Upper lobe of right lung (tissue), 1 donor: ENCODE measurements at places on chromosomes 11 and 22. TPM values are rescaled to one million over a fixed set of nuclear protein-coding genes. Genes with fewer than 3 reads are reported as not detected.
A peak's percentile ranks its signal among the peaks of the same experiment; 100 is the strongest.

DNA sequence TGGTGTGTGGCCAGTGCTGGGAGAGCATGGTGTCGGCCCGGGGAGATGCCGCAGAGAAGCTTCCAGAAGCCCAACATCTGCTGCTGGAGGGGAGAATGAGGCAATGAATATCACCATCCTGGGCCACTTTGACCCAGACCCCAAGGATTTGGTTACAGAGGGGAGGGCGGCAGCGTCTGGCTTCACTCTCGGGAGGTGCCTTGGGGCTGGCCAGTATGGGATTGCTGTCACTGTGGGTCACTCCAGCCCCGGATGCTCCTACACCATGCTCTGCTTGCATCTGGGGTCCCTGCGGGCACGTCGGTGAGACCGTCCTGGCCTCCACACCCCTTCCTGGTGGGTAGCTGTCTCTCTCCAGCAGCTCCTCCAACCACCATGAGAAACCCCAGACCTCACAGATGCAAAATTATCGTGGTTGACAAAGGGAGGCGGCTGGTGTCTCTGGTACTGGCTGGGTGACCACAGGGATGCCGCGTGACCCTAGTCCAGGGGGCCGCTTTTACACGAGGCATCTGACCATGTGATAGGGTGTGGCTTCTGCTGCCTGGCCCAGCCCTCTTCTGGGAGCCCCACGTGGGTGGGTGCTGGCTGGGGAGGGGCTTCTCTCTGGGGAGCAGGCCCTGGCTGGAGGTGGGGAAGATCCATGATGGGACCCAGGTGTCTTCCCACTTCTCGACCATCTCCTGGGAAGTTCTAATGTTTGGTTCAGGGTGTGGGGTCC lies 5.7 kb downstream of the KCNQ1 start:
- no peaks in the 10 kb centered on the region for H3K36me3 ChIP-seq
- DNase-seq: peak; percentile 59
- H3K27me3 ChIP-seq: peaks cover 7% of the 10 kb centered on the region
- H3K27ac ChIP-seq: no peak overlapping the region
- no peak overlapping the region for H3K4me3 ChIP-seq

- H3K36me3 ChIP-seq: peaks cover 11% of the 10 kb centered on the region
- DNase-seq: no peak
- peak overlapping the region; percentile 24 for H3K27ac ChIP-seq
Observed at GRCh38 chr22:19959587-19960490, 18.2 kb upstream of the TXNRD2 start.

- peaks cover 47% of the 10 kb centered on the region for H3K36me3 ChIP-seq
- DNase-seq: no peak
- no peaks in the 10 kb centered on the region for H3K27me3 ChIP-seq
- no peaks in the 10 kb centered on the region for H3K4me1 ChIP-seq
- no peak overlapping the region for H3K27ac ChIP-seq
Observed at GRCh38 chr11:8699903-8700302, 17.3 kb downstream of the RPL27A start.

- no peak overlapping the region for H3K4me3 ChIP-seq
- peaks cover 80% of the 10 kb centered on the region for H3K36me3 ChIP-seq
- H3K4me1 ChIP-seq: no peaks in the 10 kb centered on the region
- DNase-seq: no peak
Observed at GRCh38 chr11:8642196-8642841, 40.1 kb downstream of the TRIM66 start.

SLC22A9 gene
- total RNA-seq: not detected

DNA sequence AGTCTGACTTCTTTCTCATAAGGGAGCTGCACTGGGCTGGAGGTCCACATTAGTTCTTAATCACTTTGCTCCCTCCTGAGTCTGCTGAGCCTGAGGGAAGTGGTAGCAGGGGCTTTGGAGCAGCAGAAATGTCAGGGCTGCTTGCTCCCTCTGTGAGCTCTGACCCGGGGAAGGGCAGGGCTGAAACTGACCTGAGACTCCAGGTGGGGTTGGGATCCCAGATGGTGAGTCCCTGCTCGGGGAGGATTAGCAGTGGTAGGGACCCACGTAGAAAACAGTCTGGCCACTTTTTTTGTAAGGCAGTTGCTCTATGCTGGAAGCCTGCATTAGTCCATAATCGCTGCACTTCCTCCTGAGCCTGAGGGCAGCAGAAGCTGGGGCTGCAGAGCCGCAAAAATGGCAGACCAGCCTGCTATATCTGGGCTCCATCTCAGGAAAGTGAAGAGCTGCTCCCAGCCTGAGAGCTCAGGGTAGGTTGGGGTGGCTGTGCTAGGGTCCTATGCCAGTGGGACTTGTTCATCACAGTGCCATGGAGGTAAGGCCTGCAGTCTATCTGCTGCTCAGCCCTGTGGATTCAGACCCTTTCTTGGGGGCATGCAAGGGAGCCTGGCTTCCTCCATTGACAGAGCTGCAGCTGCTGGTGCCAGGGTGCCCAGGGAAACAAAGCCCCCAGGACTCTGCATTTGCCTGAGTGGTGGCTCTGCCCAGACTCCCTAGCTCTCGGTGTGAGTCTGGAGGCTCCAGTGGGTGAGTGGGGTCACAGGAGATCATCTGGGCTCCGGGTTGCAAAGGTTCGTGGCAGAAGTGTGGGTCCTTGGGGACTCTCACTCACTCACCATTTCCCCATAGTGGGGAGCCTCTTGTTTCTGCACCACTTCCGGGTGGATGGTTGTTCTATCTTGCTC lies 854.3 kb downstream of the LUZP2 start:
- H3K27me3 ChIP-seq: no peaks in the 10 kb centered on the region
- DNase-seq: no peak
- no peak overlapping the region for H3K4me3 ChIP-seq
- no peak overlapping the region for H3K27ac ChIP-seq

DNA sequence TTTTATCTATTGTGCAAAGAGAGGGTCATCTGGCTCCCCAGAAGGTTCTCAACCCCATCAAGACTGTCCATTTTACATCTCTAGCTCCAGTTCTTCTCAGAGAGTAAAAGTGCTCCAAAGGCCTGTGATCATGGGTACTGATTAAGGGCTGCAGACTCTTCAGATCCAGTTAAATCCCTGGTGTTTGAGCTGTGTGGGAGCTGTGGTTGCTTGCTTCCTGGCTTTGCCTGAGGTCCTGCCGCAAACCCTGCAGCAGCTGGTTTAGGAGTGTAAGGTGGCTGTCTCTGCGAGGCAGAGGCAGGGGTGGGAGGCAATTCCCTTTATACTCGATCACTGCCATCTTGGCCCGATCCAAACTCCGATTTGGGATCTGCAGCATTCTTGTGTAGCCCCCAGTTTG lies 1.2 kb downstream of the MRPL17 start:
- no peaks in the 10 kb centered on the region for H3K27me3 ChIP-seq
- H3K36me3 ChIP-seq: peaks cover 13% of the 10 kb centered on the region
- H3K27ac ChIP-seq: peak overlapping the region; percentile 88
- H3K4me1 ChIP-seq: peaks cover 12% of the 10 kb centered on the region
- peak overlapping the region; percentile 96 for H3K4me3 ChIP-seq

MYBPC3 gene
- total RNA-seq: 0.96 TPM

TIMM10 gene
- 34.7 TPM for total RNA-seq

SHISAL1 gene
- total RNA-seq: 1.0 TPM

GRCh38 chr11:123509737-123510578 lies 79.9 kb downstream of the GRAMD1B start:
- H3K27ac ChIP-seq: no peak overlapping the region
- peaks cover 6% of the 10 kb centered on the region for H3K27me3 ChIP-seq
- no peak overlapping the region for H3K4me3 ChIP-seq
- no peak for DNase-seq
- no peaks in the 10 kb centered on the region for H3K4me1 ChIP-seq

DNA sequence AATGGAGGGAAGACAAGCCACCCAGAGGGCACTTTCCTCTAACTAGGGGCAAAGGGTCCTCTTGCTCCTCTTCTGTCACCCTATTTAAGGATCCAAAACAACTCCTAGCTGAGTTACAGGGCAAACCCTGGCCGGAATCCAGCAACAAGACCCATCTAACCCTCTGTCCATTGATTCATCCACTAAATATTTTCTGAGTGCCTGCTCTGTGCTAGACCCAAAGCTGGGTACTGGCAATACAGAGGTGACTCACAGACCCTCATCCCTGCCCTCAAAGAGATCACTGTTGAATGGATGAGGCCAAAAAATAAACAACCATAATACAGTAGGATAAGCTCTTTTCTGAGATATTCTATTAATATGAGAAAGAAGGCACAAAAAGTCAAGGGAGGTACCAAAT lies 4.3 kb upstream of the GALNT18 start:
- peaks cover 6% of the 10 kb centered on the region for H3K4me1 ChIP-seq
- DNase-seq: no peak
- H3K36me3 ChIP-seq: no peaks in the 10 kb centered on the region
- H3K27ac ChIP-seq: no peak overlapping the region
- H3K27me3 ChIP-seq: no peaks in the 10 kb centered on the region
- H3K4me3 ChIP-seq: no peak overlapping the region

WEE1 gene
- total RNA-seq: 10.9 TPM

OR8D2 gene
- not detected for total RNA-seq

- no peak for DNase-seq
- H3K4me1 ChIP-seq: no peaks in the 10 kb centered on the region
- no peak overlapping the region for H3K27ac ChIP-seq
- H3K4me3 ChIP-seq: no peak overlapping the region
Observed at GRCh38 chr11:63099555-63099954, 44.5 kb downstream of the SLC22A24 start.

DNA sequence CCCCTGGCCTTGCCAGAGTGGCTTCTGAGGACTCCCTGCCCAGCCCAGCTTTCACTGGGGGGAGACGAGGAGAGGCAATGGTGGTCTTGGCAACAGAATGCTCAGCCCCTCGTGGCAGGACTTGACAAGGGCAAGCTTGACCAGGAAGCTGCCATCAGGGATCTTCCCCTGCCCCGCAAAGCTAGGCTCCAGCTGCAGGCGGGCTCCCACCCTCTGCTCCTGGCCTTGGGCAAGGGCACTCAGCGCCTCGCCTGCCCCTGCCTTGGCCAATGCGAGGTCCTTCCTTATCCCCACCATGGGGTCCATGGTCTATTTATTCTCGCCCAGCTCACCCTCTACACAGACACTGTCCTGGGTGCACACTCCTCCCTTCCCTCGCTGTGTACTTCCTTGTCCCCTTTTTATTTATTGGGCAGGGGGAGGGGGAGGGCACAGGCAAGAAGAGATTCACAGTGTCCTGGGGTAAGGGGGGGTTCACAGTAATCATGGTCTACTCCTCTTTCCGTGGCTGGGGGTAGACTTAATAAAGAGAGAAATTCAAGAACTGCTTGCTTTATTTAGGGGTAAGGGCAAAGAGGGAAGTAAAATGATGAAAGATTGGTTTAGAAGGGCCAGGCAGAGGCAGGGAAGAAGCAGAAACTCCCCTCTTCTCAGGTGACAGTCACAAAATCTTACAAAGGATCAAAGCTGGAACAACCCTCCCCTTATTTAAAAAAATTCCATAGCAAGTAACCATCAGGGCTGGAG lies 1.6 kb downstream of the GPHA2 start:
- no peaks in the 10 kb centered on the region for H3K27me3 ChIP-seq
- no peak overlapping the region for H3K27ac ChIP-seq
- peaks cover 45% of the 10 kb centered on the region for H3K36me3 ChIP-seq
- no peak overlapping the region for H3K4me3 ChIP-seq
- peak; percentile 41 for DNase-seq

SERPING1 gene
- 490 TPM for total RNA-seq

GRCh38 chr11:124768914-124769313 lies 6.8 kb upstream of the ESAM start:
- H3K27ac ChIP-seq: no peak overlapping the region
- H3K36me3 ChIP-seq: peaks cover 32% of the 10 kb centered on the region
- H3K4me1 ChIP-seq: peaks cover 6% of the 10 kb centered on the region
- no peaks in the 10 kb centered on the region for H3K27me3 ChIP-seq
- no peak overlapping the region for H3K4me3 ChIP-seq
- DNase-seq: no peak

TCN2 gene
- total RNA-seq: 43.4 TPM

LMO1 gene
- not detected for total RNA-seq

SLC25A45 gene
- 11.5 TPM for total RNA-seq

RAPSN gene
- total RNA-seq: 0.64 TPM

DNA sequence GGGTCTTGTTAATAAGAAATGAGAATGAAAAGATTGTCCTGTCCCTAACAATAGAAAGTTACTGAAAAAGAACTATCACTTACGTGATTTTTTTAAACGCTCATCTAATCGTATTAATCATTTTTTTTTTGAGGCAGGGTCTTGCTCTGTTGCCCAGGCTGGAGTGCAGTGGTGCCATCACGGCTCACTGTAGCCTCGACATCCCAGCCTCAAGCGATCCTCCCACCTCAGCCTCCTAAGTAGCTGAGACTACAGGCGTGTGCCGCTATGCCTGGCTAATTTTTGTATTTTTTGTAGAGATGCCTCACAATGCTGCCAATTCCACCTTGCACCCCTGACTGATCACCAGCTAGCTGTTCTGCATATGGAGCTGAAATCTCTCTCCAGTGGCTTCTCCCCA lies 15.7 kb downstream of the PDGFB start:
- H3K27ac ChIP-seq: no peak overlapping the region
- peaks cover 23% of the 10 kb centered on the region for H3K36me3 ChIP-seq
- DNase-seq: no peak
- peaks cover 7% of the 10 kb centered on the region for H3K4me1 ChIP-seq
- H3K4me3 ChIP-seq: no peak overlapping the region
- no peaks in the 10 kb centered on the region for H3K27me3 ChIP-seq

DNA sequence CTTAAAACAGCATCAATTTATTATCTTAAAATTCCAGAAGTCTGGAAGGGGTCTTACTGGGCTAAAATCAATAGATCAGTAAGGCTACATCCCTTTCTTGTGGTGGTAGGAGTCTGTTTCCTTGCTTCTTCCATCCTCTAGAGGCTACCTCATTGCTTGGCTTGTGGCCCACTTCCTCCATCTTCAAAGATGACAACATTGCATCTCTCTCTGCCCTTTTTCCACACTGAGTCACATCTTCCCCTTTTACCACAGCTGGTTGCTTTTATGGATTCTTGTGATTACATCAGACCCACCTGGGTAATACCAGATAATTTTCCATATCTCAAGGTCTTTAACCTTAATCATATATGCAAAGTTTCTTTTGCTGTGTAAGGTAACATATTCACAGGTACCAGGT lies 60.9 kb downstream of the GRIA4 start:
- no peak overlapping the region for H3K4me3 ChIP-seq
- no peaks in the 10 kb centered on the region for H3K27me3 ChIP-seq
- DNase-seq: no peak
- H3K4me1 ChIP-seq: no peaks in the 10 kb centered on the region

DNA sequence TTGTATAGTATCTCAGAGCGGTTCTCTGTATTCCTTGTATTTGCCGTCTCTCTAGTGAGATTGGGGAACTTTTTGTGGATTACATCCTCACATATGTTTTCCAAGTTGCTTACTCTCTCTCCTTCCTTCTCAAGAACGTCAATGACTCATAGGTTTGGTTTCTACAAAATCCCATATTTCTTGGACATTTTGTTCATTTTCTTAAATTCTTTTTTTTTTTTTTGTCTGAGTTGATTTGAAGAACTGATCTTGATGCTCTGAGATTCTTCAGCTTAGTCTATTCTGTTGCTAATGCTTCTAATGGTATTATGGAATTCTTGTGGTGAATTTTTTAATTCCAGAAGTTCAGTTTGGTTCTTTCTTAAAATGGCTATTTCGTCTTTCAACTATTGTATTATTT lies 28.4 kb upstream of the SLN start:
- H3K27me3 ChIP-seq: no peaks in the 10 kb centered on the region
- no peaks in the 10 kb centered on the region for H3K4me1 ChIP-seq
- no peak for DNase-seq
- no peaks in the 10 kb centered on the region for H3K36me3 ChIP-seq
- H3K4me3 ChIP-seq: no peak overlapping the region
